Activated CD4-positive, alpha-beta T cell treated with anti-CD3 and anti-CD28 coated beads, Interleukin-2, amount 10 ng/mL, durations not matched to agents 7 days and 5 days (primary cell): ENCODE measurements at places on chromosomes 3 and 15. TPM values are rescaled to one million over a fixed set of nuclear protein-coding genes. Genes with fewer than 3 reads are reported as not detected.

GRCh38 chr3:125154800-125155269 is 57.7 kb downstream of the SLC12A8 start:
- no peak for DNase-seq

DNA sequence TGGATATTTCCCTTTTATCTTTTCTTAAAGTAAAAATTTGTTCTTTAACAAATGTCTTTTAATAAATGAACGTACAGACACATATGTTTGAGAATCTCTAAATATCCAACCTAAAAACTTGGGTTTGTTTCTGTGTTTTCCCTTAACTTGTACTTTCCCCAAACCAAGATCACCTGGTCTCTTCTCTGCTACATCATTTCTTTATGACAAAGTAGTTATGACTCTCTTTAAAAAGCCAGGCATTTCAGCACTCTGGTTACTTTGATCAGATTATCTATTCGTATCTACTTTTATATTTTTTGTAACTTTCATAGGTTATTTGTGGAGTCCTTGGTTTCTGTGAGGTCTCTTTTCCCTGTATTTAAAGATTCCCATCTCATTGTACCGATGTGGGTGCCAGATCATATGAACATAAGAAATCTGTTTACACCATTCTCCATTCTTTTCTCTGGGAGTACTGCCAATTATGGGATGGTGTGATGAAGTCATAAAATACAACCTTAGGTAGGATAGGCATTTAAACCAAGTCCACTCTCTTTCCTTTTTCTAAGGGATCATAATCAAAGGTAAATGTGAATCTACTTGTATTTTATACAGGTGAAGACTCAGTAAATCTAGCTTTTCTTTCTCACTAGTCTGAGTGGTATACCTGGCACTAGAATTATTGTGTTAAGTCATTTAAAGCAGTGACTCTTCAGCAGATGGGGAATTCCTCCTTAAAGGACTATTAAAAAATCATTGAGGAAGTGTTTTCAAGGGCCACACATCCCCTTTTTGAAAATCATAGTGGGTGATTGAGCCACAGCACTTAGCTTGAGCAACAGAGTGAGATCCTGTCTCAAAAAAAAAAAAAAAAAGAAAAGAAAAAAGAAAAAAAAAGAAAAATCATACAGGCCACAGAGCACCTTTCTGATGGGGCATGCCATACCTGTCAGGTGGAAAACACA is 12.4 kb upstream of the NFKBIZ start:
- DNase-seq = no peak

SEMA3B gene
- 0.60 TPM for total RNA-seq

- DNase-seq = no peak
Observed at GRCh38 chr15:77418391-77418965, 1.4 kb downstream of the PEAK1 start.

DNA sequence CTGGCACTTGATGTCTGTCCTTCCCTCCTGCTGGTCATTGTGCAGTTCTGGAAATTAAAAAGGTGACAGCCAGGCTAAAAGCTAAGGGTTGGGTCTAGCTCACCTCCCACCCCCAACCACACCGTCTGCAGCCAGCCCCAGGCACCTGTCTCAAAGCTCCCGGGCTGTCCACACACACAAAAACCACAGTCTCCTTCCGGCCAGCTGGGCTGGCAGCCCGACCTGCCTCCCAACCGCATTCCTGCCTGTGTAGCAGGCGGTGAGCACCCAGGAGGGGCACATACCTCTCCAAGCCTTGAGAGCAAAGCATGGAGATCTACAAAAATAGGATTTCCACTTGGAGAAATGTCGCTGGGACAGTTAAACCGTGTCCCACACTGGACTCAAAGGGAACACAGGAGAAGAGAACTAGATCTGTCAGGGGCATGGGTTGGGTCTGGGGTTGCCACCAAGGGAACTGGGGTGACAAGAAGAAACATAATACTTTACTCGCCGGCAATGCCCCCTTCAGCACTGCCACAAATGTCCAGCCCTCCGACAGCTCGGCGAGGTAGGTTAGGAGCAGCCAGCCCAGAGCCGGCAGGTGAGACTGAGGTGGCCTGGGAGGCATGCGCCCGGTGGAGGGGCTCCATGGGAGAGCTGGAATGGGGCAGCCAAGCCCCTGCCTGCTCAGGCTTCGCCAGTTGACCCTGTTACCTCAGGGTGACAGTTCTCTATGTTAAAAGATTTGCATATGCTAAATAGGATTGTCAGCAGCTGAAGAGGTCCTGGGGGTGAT is 52.2 kb downstream of the EXOG start:
- no peak for DNase-seq

GRCh38 chr15:39411102-39411989 is 169.5 kb upstream of the THBS1 start:
- DNase-seq = no peak

DNA sequence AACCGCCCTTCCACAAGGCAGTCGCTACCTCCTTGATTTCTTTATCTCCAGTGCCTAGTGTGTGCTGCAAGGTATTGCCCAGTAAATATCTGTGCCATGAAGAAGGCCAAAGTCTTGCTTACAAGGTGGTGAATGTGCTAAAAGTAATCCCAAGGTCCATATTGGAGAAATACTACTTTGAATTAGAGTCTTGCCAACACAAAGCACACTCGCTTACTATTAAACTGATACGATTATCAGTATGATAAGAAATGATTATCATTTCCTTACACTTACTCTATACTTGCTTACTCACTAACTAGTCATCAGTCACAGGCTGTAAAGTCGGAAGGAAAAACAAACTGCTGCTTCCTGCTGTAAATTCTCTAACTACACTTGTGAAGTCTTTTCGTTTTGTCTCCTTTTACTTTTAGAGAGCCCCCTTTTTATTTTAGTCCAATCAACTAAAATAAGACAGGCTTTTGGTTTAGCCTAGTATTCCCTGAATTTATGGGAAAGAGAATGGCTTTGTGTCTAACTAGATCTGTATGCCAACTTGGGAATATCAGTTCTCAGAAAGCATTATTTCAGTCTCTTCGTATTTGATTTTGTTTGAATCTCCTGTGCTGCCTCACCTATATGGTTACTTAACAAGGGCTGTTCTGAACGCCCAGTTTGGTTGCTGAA is 107.1 kb upstream of the TSC22D2 start:
- no peak for DNase-seq

CSNK1G1 gene
- 24.6 TPM for total RNA-seq

DNA sequence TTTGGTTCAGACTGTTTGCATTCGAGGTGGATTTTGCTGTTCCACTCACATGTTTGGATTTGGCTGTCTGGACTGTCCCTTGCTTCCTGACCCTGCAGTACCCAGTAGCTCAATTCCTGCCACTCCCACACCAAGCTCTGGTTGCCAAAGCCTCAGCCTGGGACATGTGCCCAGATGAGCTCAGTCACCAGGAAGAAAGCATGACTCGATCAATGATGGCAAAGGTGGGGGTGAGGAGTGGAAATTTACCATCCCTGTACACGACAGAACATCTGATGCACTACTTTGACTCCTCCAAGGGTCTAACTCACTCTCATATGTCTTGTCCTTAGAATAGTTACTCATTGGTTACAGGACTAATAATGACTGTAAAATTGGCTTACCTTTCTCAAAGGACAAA is 45.2 kb downstream of the ZNF385D start:
- DNase-seq = no peak

- DNase-seq = no peak
Observed at GRCh38 chr3:48155122-48155521, 33.1 kb downstream of the CDC25A start.

DNA sequence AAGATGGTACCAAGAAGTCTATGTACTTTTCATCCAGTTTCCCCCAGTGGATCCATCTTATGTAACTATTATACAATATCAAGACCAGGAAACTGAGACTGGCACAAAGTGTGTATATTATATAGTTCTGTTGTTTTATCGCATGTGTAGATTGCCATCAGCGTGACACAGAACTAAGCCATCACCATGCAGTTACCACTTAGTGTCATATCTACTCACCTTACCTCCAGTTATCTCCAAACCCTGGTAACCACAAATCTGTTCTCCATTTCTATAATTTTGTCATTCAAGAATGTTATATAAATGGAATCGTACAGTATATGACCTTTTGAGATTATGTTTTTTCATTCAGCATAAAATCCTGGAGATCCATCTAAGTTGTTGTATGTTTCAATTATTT is 23.1 kb downstream of the IFT122 start:
- no peak for DNase-seq

RFT1 gene
- total RNA-seq = 34.1 TPM

GRCh38 chr3:63089007-63089750 is 188.9 kb upstream of the SYNPR start:
- no peak for DNase-seq

GPR176 gene
- total RNA-seq = not detected

DNA sequence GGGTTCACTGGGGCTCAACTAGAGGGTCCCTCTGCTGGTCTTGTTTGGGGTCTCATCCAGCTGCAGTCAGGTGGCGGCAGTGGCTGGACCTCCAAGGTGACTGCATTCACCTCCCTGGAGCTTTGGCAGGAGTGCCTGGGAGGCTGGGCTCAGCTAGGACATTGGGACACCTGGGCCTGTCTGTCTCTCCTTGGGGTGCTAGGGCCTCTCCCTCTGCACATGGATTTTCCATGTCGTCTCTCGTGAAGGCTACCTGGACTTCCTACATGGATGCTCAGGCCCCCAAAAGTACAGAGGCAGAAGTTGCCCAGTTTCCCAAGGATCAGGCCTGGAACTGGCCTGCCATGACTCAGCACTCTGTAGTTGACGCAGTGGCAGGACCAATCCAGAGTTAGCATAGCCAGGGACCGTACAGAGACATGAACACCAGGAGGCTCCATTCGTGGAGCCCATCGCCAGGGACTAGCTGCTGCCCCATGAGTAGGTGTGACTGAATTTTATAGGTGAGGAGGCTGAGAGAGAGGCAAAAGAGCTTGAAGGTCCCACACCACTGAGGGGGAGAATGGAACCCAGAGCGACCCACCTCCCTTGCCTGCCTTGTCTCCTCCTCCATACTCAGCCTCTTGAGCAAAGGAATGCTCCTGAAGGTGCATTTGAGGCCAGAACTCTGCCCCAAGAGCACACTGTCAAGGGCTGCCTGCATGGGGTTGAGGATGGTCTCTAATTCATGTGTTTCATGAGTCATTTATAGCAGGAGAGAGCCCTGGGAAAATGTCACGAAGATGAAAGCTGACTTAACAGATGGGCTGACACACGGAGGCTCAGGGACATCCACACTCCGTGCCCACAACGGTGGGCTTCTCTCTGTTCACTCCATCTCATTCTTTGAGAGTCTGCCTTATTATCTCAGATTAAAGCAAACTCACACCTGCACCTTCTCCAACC is 13.0 kb upstream of the ALDH1A3 start:
- DNase-seq = no peak
